ENCODE measurements at places on chromosomes 16 and 17.

DNA sequence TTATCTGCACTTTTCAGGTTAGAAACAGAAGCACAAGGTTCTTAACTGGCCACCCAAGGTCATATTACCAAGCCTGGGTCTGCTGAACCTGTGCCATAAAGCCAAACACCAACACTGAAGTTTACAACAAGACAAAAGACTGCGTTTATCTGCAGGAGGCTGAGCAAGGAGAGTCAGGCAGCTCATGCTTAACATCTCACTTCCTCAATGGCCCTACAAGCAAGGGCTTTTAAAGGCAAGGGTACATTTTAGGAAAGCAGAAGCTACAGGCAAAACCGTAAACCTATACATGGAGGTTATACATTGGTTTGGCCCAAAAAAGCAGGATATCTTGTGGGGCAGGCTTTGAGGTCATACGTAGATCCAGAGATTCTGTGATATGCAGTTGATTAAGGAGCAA, 91.2 kb downstream of the GNAO1 start:
- DNase-seq = no peak

DNA sequence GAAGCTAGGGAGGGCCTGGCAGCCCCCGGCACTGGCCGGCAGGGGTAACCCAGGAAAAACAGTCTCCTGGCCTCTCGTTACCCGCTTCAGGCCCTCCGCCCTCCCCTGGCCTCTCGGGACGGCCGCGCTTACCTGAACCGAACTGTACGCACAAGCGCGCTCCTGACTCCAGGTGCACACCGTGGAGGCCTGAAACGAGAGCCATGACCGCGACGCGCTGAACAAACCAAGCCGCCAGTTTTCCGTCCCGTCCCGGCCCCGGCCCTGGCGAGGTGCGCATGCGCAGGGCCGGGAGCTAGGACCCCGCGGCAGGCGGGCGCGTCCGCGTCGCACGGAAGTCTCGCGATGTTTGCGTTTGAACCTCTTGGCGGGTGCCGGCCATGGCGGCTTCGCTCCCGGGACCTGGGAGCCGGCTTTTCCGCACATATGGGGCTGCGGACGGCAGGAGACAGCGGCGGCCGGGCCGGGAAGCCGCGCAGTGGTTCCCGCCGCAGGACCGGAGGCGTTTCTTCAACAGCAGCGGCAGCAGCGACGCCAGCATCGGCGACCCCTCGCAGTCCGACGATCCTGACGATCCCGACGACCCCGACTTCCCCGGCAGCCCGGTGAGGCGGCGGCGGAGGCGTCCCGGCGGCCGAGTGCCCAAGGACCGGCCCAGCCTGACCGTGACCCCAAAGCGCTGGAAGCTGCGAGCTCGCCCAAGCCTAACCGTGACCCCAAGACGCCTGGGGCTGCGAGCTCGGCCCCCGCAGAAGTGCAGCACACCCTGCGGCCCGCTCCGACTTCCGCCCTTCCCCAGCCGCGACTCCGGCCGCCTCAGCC, at the start of gene HASPIN:
TSS of gene HASPIN (plus strand) at position 348 of the 822 bp plus-strand sequence. CDS start at position 381, 33 bp downstream.
- DNase-seq = peak; percentile 85

- DNase-seq = no peak
These were observed 4.7 kb upstream of the CHMP6 start for GRCh38 chr17:80986816-80987475.

DNA sequence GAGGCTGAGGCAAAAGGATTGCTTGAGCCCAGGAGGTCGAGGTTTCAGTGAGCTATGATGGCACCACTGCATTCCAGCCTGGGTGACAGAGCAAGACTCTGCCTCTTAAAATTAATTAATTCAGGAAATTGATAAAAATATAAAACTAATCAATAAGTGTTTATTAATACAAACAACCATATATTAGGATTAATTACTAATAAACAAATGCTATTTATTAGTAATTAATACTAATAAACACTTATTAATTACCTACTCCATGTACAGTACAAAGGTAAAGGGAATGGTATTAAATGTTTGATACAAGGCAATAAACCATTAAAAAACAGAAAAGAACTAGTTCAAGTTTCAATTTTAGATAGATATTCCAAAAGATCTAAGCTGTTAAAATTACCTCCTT, 119.2 kb upstream of the C17orf78 start:
- DNase-seq = no peak

GRCh38 chr17:885971-886571, 93.5 kb downstream of the NXN start:
- no peak for DNase-seq

DNA sequence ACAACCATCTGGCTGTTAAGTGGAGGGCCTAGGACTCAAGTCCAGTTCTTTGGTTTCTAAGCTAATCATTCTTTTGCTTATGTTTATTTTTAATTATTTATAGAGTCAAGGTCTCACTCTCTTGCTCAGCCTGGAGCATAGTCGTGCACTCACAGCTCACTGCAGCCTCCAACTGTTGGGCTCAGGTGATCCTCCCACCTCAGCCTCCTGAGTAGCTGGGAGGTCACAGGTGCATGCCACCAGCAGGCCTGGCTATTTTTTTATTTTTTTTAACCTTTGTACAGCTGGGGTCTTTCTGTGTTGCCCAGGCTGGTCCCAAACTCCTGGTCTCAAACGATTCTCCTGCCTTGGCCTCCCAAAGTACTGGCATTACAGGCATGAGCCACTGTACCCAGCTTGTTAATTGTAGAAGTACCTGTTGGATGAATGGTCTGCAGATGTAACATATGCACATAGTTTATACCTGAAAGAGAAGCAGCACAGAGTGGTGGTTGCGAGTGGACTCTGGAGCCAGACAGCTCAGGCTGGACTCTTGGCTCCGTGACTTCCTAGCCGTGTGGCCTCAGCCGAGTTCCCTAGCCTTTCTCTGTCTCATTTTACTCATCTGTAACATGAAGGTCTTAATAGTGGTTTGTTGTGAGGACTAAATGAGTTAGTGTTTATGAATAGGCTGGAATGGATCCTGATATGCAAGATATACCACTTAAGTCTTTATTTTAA, 337.5 kb downstream of the SNX29 start:
- no peak for DNase-seq

- DNase-seq = no peak
These were observed 3.8 kb downstream of the B4GALNT2 start for GRCh38 chr17:49136335-49136734.

- no peak for DNase-seq
These were observed 239.6 kb downstream of the CDH11 start for GRCh38 chr16:64882078-64882784.

DNA sequence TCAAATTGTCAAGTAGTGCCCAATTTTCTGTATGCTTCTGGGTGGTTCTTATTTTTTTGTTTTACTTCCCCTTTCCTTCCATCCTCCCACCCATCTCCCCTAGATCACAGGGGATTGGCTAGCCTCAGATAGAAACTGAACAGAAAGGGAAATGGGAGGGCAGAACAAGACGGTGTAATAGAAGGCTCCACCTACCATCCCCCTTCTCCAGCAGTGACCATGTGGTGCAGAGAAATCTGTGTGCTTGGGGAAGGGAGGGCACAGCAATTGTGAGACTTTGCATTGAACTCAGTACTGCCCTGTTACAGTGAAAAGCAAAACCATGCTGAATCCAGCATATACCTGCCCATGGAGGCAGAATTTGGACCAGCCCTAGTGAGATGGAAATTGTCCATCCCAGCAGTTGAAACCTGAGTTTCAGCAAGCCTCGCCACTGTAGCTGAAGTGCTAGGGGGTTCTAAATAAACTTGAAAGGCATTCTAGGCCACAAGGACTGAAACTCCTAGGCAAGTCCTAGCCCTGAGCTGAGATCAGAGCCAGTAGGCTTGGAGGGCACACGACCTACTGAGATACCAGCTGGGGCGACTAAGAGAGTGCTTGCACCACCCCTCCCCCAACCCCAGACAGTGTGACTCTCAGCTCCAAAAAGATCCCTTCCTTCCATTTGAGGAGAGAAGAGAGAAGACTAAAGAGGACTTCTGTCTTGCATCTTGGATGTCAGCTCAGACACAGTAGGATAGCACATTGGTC, 5.2 kb downstream of the SLFN11 start:
- DNase-seq = no peak

DNA sequence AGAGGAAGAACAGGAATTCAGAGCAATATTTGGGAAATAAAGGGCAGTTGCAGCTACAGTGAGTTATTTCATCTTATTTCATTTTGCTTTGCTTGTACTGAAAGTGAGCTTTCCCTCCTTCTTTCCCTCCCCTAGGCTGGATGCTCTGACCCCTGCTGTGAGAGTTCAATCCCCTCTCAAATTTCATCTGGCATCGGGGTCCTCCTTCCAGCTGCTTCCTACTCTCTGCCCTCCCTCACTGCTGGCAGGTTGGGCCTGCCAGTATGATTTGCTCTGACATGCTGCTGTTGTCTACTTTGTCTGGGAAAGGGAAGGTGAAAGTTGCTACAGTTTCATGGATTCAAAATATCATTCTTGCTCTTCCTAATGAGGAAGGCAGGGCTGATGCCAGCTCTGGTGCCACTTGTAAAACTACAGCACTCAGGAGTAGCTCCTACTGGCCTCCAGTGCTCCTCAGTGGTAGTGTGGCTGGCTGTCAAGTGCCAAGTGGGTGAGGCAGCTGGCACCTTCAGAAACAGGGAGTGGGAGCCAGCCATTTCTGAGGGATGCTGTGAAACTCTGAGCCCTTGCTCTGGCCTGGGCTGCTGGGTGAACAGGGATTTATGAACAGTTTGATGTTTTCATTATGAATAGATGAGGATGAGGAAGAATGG, 408.6 kb downstream of the HAPSTR1 start:
- no peak for DNase-seq

All from NCI-H1930 (cell line).